ENCODE measurements at places on chromosomes 1 and 21.
A peak's percentile ranks its signal among the peaks of the same experiment; 100 is the strongest.

GRCh38 chr1:40945491-40945973 is 34.0 kb upstream of the CTPS1 start:
- no peak for DNase-seq

- no peak for DNase-seq
Measured at GRCh38 chr21:14531757-14532316, 14.3 kb downstream of the SAMSN1 start.

DNA sequence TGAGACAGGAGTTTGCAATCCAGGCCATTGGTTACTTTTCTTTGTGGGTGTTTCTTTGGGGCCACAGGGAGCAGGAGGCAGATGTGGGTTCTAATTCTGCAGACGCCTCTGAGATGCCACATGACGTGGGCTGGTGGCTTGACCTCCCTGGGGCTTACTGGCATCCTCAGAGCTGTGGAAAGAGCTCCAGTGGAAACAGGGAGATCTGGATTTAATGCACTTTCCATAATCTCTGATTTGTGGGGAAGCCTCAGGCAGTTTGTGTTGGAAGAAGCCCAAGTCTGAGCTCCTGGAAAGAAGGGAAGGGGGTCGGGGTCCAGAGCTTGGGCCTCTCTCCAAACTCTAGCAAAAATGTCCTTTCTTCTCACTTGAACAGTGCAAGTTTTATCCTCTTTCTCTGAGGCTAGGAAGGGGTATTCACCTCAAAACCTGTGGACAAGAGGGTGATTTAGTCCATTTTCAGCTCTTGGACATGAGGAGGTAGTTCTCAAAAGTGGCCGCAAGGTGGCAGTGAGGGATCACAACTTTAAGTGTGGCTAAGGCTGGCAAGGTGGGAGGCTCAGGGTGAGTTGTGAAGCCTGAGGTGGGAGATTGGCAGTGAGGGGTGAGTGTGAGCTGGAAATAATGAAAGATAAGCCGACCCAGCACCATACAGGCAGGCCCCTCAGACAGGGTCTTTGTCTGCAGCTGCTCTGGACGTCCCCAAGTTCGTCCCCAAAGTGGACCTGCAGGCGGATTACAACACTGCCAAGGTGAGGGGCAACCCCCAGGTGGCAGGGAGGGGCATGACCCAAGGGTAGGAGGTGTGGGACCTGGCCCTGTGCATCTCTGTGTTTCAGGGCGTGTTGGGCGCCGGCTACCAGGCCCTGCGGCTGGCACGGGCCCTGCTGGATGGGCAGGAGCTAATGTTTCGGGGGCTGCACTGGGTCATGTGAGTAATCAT is 9.2 kb downstream of the IKBKE start:
- DNase-seq = peak; percentile 89

- DNase-seq = no peak
Measured at GRCh38 chr1:96649301-96649700, 72.3 kb upstream of the PTBP2 start.

DNA sequence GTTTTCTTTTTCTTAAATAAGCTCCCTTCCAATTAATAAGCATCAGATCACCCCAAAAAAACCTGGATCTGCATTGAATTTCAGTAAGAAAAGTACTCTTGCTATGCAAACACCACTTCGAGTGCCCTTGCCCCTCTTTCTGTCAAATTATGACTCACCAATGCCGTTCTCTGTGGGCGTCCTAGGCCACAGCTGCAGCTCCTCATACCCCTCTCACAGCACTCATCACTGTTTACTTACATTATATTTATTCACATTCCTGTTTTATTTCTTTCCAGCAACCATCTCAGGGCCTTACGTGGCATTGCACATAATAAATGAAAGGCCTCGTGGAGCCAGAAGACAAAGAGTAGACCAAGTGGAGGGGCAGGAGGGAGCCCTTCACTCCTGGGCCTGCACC is 99.1 kb upstream of the CTTNBP2NL start:
- no peak for DNase-seq

DNA sequence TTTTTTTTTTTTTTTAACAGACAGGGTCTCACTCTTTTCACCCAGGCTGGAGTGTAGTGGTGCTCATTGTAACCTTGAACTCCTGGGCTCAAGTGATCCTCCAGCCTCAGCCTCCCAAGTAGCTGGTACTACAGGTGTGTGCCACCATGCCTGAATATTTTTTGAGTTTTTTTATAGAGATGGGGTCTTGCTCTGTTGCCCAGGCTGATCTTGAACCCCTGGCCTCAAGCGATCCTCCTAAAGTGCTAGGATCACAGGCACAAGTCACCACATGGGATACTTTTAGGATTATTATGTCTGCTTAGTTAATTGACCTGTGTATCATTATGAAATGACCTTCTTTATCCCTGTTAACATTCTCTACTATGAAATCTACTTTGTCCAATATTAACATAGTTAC is 38.0 kb downstream of the RASSF5 start:
- no peak for DNase-seq

Data from SK-N-SH (cell line).